ENCODE measurements at places on chromosomes 3 and 15.

DNA sequence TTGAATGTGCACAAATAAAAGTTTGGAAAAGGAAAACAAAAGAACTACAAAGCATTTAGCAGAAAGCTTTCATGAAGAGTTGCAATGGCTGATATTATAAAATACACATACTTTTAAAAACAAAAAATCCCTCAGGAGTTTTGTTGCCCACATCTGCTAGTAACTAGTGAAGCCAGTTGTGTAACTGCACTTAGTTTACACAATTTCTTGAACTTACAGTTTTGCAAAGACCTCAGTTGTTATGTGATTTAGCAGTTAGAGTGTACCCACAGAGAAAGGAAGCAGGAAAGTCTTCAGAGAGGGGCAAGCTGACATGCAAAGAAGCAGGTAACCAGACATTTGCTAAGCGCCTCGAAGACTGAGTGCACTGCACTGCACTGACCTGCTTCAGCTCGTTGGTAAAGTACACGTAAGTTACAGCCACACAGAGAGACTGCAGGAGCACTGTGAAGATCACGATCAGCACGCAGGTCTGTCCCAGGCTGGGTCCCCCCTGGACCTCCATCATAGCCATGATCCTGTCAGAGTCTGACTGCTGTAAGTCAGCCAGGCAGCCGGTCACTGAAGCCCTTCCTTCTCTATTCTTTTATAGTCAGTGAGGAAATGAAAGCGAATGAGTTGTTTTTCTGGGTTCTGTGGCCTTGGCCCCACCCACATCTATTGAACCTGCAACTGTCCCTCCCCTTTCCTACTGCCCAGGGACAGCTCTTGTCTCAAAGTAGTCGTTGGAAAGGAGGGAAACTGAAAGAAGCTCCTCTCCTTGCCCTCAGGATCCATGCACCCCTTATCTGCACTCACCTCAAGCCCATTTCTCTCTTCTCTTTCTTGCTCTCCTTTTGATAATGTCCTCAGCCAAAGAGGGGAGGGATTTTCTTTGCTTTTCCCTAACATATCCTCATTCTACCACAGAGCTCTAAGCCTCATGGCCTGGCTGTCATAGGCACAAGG, at the start of gene TNFSF10:
TNFSF10 (minus strand) TSS at position 560 of the 948 bp plus-strand sequence; CDS start at position 514, 46 bp downstream.
- peak; percentile 33 for DNase-seq

DNA sequence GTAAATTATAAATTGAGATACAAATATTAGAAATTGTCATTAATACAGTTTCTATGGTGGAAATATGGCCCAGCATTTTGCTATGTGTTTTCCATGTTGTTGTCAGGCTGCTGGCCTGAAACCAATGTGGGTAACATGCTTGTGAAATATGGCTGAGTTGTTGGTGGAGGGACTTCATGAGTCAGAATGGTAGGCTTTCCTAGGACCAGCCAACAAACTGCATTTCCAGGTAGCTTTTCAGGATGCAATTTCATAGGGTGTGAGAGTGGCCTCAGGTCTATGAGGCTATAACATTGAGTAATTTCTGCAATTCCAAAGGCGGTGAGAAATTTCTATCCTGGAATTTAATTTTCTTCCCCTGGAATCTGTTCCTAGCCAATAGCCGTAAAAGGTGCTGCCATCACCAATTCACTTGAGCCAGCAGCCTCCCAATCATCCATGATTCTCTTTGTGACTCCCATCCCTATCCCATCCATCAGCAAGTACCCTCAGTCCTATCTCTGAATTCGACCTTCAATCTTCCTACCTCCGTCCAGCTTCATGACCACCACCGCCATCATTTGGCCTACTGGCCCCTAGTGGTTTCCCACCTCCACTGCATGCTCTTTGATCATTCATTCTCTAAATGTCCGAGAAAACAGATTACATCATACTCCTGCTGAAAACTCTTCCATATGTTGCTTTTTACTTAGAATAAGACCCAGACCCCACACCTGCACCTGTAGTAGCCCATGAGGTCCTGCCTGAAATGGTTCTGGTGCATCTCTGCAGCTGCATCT, 276.6 kb upstream of the CFAP20DC start:
- no peak for DNase-seq

DNA sequence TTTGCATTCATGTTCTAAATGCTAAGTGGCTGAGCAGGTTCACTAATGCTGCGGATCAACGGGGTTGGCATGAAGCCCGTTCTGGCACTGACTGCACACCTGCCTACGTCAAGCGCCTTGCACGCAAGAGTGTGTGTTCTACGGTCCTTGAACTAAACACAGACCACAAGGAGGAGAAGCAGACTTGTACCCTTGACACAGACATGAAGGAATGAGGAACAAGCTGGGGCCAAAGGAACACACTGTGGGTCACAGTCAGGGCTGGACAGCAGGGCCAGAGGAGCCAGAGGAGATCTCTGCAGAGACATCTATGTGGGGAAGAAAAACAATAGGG, 48.0 kb upstream of the LDHAL6B start:
- DNase-seq, result no peak

DNA sequence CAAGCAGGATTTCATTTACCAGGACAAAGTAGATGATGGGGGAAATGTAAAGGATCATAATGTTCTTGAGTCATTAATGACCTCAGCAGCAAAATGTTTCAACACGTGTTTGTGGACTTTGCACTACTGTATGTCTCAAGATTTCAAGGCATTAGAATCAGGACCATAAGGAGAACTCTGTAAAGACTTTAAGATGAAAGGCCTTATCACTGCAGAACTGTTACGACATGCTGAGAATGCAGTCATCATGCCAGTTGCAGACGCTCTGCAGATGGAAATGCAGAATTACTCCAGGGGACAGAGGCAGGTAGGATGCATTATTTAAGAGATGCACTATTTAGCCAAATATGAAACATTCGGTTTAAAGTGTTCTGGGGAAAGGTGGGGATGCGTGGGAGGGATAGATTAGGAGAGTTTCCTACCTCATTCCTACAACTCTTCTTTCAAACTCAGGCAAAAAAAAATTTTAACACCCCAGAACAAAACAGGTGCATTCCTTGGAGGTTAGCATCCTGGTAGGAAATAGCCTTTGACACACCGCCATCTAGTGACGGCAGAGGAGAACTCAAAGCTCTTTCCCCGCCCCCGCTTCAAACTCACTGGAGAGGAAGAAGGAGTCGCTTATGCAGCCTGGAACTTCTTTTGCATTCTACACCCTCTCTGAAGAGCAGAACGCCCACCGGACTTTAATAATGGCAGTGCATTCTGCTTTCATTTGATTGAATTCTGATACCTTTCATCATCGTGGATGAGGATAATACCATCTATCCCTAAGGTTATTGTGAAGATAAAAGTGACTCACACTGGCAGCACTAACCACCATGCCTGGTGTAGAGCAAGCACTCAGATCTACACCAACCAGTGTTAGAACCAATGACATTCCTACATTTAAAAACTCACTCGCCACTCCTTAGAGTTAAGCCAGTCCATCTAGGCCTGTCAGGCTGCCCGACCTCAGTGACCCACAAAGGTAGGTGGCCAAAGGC, 43.1 kb upstream of the TOPAZ1 start:
- DNase-seq, result peak; percentile 65

DNA sequence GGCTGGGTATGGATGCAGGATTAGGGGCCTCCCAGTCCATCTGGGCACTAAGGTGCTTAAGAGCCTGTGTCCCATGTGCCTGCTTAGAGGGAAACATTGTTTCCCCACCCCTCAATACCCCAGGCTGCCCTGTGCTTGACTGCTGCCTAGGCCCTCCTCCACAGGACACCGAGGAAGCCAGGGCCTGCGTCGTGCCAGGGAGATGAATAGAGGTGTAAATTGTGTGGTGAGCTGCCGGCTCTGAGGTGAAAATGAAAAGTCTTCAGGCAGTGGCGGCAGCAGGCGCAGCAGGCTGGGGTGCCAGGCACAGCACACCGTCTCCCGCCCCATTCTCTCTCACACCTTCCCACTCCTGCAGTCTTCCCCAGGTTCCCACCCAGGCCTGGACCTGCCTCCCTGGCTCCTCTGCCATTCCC, 13.9 kb upstream of the GRM2 start:
- no peak for DNase-seq

GRCh38 chr3:170211668-170212067, 10.6 kb upstream of the PRKCI start:
- no peak for DNase-seq

- DNase-seq, result no peak
Observed at GRCh38 chr3:133443649-133444422, 44.0 kb downstream of the BFSP2 start.

DNA sequence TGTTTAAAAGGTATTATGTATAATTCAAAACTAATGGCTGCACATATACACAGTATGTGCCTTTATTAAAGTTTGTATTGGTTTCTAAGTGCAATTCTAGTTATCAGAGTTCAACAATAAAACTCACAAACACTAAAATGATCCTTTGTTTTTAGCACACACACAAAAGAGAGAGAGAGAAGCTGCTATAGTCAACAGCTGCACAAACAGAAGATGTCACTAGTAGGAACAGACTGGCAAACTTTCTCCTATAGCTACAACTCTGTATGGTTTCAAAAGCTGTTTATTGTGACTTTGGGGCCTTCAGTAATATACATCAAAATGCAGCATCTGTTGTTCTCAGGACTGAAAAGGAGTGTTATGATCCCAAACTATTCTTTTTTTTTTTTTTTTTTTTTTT, 6.1 kb downstream of the SECISBP2L start:
- DNase-seq, result no peak

- no peak for DNase-seq
Observed at GRCh38 chr15:53312707-53313106, 446.8 kb downstream of the WDR72 start.

DNA sequence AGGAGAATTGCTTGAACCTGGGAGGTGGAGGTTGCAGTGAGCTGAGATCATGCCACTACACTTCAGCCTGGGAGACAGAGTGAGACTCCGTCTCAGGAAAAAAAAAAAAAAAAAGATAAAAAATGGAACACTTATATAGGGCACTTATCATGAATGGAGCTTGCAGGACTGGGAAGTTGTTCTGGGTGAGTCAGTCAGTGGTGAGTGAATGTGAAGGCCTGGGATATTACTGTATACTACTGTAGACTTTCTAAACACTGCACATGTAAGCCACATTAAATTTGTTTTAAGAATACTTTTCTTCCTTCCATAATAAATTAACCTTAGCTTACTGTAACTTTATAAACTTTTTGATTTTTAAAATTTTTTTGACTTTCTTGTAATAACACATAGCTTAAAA, 59.8 kb downstream of the SFMBT1 start:
- no peak for DNase-seq

- peak; percentile 32 for DNase-seq
Observed at GRCh38 chr3:9778143-9779074, 8.7 kb upstream of the CAMK1 start.

- DNase-seq, result no peak
Observed at GRCh38 chr3:19399836-19400235, 251.5 kb downstream of the KCNH8 start.

DNA sequence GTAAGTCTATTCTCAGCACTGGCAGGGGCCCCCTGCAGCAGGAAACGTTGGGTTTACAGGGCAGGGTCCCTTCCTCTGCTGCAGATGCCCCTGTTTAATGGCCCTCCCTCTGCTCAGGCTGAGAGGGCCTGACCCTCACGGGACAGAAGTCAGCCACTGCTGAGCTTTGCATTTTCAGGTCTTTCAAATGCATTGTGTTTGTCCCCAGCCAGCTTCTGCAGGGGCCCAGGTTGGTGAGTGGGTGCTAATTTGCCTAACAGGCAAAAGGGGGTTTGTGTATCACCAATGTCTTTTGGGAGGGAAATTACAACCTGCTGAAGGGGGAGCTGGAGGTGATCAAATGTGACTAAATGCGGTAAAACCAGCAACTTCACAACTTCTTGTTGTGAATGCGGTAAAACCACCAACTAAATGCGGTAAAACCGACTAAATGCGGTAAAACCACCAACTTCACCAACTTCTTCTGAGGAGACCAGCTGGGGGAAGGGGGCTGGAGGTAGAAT, 44.8 kb upstream of the UBE2E1 start:
- DNase-seq, result no peak

DNA sequence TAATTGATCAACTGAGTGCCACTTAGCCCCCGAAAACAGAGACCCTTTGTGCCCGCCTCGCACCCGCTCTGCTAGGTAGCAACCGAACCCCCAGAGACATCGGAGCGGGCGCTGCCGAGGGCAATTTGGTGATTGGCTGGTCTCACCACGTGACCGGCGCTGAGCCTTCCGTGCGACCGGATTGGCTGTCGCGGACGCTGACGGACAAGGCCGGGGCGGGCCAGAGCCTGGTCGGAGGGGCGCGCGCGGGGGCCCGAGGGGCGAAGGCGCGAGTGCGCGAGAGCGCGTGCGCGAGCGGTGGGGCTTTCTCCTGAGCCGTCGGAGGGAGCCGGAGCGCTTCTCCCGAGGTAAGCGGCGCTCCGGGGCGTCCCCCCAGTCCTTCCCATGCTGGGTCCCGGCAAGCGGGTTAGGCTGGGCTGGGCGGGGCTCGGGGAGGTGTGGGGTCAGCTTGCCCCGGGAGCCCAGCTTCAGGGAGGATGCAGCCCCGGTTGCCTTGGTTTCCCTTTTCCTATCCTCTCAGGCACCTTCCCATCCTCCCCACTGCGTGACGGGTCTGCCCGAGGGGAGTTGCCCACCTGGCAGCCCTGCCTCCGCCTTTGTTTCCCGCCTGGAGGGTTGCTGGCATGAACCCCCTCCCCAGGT, at the start of gene TMEM108:
TMEM108 (plus strand) TSS at position 303 of the 642 bp plus-strand sequence.
- DNase-seq, result no peak

GRCh38 chr3:182135056-182135455, 423.3 kb downstream of the SOX2 start:
- DNase-seq, result no peak

DNA sequence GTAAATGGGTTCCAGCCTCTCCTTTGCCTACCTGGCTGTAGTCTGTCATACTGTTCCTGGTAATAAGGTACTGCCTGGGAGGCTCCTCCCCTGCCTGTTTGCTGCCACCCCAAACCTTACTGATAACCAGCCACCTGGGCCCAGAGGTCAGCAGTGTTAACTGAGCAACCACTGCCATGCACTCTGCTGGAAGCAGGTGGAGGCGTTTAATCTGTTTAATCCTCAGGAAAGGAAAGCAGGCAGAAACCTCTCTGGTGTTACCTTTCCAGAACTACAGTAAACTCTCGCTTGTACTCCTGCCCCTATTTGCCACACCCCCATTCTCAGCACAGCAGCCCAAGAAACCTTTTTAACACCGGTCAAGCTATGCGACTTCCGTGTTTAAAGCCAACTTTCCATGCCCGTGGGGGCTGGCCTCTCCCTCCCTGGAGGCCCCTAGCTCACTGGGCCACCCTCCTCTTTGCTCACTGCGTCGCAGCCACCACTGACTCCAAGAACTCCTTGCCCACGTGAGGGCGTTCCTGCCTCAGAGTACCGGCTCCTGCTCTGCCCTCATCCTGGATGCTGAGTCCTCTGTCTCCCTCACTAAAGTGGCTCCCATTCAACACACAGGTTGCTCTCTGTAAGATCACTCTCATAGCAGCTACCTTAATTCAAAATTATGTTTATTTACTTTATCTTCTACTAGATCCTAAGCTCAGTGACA, 8.3 kb downstream of the BDH1 start:
- no peak for DNase-seq

DNA sequence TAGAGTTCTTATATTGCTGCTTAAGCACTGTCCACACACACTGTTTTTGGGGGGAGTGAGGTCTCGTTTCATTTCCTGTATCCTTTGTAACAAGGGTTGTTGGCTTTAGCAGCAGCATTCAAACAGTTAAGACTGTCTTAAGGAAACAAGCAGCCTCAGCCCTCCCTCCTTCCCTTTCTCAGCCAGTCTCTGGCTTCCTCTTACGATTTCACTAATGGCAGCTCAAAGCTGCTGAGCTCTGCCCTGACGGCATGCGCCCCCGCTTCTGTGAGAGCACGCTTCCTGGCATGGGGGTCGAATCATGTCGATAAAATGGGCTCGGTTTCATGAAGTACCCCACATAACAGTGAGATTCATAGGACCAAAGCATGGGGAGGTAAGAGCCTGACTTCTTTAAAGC, 105.0 kb downstream of the KLHL25 start:
- peak; percentile 54 for DNase-seq

GRCh38 chr3:58642846-58643245, 23.7 kb downstream of the FAM3D start:
- no peak for DNase-seq

All from activated T-cell treated with anti-CD3 and anti-CD28 coated beads for 4 hours (primary cell).